ENCODE measurements at places on chromosomes 7 and 10.

DNA sequence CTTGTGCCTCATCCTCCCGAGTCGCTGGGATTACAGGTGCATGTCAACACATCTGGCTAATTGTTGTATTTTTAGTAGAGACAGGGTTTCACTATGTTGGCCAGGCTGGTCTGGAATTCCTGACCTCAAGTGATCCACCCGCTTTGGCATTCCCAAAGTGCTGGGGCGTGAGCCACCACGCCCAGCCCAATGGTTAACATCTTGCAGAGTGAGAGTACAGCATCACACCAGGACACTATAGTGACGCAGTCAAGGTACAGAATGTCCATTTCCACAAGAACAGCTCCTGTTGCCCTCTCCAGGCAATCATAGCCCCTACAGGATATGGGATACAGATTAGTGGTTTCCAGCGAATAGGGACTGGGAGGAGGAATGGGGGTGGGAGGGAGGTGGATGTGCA is 34.0 kb downstream of the MYO1G start:
- DNase-seq = no peak

DNA sequence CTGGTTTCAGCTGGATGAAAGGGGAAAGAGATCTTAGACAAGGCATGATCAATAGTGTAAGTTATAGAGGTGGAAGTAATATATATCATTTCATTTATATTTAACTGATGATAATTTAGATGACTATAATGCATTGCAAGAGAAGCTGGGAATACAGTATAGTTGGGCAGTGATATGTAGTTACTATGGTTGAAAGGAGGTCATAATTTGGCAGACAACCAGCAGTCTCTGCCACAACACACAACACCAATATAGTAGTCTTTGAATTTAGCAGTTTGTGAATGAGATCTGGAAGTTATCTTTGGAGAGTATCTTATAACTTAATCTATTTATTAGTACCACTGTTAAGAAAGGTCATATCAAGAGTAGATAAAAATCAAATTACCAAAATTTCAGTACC is 39.9 kb downstream of the TAX1BP1 start:
- no peak for DNase-seq

DNA sequence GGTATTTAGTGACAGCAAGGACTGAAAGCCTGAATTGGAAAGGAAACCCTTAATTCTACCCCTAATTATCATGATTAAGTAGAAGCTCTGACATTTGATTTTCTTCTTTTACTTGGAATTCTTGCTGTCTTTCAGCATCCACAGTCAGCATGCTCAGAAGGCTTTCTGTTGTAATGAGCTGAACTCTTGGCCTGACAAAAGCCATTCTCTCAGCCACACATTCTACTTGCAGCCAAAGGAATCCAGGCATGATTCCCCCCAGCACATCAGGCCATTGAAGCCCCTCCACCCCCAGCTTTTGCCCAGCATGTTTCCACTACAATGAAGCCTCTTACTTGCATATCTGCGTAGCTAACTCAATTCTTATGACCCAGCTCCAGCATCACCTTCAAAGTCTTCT is 94.3 kb upstream of the FRMD4A start:
- DNase-seq = no peak

DNA sequence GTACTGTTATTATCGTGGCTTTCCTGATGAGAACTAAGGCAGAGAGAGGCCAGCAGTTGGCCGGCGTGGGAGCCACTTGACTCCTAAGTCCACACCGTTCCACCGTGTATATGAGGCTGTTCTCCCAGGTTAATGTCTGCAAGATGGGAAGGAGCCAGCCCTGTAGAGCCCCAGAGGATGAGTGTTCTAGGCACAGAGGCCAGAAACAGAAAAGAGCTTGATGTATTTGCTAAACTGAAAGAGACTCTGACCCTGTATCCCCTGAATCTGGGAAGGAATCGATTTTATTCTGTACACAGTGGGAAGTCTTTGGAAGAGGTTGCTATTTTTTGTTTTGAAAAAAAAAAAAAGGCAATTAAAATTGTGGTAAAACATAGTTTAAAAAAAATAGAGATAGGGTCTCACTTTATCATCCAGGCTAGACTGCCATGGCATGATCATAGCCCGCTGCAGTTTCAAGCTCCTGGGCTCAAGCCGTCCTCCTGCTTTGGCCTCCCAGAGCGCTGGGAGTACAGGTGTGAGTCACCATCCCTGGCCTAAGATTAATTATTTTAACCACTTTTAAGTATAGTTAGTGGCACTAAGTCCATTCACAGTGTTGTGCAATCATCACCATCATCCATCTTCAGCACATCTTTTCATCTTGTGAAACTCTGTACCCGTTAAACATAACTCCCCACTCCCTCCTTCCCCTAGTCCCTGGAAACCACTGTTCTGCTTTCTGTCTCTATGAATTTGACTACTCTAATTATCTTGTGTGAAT is 348.8 kb downstream of the SDK1 start:
- DNase-seq = no peak

DNA sequence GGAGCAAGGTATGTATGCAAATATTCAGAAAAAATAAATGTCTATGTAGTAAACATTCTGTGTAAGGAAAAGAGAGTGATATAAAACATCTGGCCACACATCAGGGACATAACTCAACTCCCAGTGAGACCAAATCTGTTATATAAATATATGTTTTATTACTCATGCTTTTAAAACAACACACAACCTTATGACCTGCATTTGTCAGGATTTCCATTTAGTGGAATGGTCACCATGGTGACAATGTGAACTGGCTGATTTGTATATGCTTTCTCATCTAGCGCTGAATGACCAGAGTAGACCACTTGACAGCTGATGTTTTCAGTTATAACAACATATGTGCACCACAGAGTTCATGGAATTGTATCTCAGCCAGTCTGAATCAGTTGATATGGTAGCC is 551.7 kb downstream of the HTR7 start:
- no peak for DNase-seq

- no peak for DNase-seq
These were observed 98.2 kb downstream of the UNCX start for GRCh38 chr7:1330801-1331425.

- DNase-seq = no peak
These were observed 473.7 kb upstream of the PODXL start for GRCh38 chr7:132030086-132030568.

- no peak for DNase-seq
These were observed 164.0 kb downstream of the SDK1 start for GRCh38 chr7:3464900-3465622.

GRCh38 chr10:125144693-125145623 is 15.4 kb downstream of the CTBP2 start:
- DNase-seq = no peak

- no peak for DNase-seq
These were observed 18.8 kb downstream of the ZNF282 start for GRCh38 chr7:149214020-149214720.

DNA sequence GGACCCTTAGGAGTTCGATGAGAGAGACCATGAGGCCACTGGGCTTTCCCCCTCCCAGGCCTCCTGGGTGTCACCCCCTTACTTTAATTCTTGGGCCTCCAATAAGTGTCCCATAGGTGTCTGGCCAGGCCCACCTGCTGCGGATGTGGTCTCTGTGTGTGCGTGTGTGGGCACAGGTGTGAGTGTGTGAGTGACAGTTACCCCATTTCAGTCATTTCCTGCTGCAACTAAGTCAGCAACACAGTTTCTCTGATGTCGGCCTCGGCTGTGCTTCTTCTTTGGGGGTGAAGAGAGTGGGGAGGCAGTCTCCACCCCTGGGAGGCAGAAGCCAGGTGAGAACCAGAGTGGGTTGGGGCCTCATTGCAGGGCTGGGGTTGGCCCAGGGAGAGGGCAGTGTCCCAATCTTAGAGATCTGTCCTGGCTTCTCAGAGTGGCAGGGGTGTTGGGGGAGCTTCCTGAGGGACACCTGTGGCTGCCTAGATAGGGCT is 1.5 kb downstream of the PVRIG start:
- peak; percentile 66 for DNase-seq

DNA sequence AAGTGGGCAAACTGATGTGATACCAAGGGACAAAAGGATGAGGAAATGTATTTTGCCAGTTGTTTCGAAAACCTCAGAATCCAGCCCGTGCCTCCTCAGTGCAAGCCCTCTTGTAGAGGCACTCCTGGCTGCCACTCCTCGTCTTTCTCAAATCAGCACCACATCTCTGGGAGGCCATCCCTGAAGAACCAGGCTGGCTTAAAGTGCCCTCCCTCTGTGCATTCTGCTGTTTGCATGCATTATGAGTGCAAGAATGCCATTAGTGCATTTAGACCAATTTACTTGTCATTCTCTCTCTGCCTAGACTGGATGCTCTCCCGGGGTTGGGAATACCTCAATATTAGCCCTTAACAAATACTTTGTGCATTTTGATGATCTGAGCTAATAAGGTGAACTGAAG is 19.9 kb upstream of the FAM180A start:
- DNase-seq = no peak

DNA sequence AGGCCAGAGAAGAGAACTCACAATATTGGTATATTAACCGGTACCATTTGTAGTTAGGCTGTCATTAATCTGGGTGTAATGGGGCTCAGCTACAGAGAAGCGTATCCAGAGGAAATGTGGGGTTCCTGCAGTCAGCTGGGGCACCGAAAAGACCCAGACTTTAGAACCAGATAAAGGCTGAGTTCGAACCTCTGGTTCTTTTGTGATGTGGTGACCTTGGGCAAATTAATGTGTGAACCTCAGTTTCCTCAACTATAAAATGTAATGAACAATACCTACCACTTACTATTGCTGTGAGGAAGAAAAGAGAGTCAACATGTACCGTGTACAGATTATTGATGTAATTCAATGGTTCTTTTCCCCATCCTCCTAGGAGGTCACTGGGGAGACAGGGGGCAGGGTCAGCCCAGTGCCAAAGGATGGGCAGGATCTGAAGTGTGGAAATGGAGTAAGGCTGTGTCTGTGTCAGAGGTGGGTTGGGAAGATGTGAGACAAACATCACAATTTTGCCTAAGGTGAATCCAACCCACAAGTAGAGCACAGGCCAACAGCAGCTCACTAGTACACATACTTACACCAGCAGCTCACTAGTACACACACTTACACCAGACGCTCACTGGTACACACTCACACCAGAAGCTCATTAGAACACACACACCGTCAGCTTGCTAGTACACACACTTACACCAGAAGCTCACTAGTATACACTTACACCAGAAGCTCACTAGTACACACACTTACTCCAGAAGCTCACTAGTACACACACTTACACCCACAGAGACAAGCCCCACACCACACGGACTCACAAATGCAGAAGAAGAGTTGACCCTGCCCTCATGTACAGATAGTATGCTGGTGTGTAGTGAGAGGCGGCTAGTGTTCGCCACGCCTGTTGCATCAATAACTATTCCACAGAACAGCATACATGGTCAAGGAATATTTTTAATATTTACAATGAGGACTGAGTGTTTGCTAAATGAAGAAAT is 28.0 kb downstream of the PRSS2 start:
- DNase-seq = no peak

GRCh38 chr7:17234030-17234397 is 64.4 kb upstream of the AHR start:
- DNase-seq = no peak

DNA sequence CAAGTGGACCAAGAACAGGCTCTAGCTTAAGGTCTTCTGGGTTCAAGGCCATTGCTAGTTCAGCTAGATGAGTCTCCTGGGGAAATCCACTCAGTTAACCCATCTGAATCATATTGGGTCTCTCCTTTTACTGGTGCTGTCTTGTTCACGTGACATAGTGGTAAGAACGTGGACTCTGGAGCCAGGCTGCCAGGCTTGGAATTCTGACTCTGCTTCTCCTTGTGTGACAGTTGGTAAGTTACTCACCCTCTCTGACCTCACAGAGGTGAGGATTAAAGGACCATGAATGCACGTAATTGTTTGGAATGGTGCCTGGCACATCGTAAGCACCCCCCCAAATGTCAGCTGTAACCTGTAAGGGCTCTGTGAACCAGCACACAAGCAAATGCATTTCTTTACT is 9.7 kb upstream of the CALU start:
- no peak for DNase-seq

GRCh38 chr7:114930107-114930661 is 8.3 kb downstream of the MDFIC start:
- DNase-seq = no peak

- DNase-seq = peak; percentile 1
These were observed 20.6 kb downstream of the HYAL4 start for GRCh38 chr7:123865517-123866117.

DNA sequence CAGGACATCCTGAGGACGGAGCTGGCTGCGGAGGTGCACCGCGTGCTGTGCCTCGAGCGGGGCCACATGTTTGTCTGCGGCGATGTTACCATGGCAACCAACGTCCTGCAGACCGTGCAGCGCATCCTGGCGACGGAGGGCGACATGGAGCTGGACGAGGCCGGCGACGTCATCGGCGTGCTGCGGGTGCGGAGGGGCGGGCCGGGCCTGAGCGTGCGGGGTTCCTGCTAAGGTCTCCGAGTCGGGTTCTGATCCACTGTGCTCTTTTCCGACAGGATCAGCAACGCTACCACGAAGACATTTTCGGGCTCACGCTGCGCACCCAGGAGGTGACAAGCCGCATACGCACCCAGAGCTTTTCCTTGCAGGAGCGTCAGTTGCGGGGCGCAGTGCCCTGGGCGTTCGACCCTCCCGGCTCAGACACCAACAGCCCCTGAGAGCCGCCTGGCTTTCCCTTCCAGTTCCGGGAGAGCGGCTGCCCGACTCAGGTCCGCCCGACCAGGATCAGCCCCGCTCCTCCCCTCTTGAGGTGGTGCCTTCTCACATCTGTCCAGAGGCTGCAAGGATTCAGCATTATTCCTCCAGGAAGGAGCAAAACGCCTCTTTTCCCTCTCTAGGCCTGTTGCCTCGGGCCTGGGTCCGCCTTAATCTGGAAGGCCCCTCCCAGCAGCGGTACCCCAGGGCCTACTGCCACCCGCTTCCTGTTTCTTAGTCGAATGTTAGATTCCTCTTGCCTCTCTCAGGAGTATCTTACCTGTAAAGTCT is 10.4 kb downstream of the ATG9B start:
- DNase-seq = peak; percentile 63

- DNase-seq = peak; percentile 78
These were observed 49.7 kb downstream of the DNAJC12 start for GRCh38 chr10:67788028-67788886.

DNA sequence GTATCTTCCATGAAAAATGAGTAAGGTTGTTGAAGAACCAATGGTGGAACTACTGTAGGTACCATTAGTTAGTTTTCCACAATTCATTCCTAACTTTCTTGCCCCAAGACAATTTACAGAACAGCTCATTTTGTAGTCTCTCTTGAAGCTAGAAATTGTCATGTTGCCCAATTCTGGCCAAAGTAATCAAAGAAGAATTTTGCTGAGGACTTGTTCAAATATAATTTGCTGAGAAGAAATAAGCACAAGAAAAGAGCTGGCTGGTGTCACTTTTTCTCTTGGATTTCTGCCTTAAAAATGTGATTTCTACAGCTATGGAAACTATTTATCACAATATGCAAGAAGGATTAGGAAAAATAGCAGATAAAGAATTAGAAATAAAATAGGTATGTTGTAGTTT is 199.2 kb upstream of the SEMA3A start:
- DNase-seq = no peak

DNA sequence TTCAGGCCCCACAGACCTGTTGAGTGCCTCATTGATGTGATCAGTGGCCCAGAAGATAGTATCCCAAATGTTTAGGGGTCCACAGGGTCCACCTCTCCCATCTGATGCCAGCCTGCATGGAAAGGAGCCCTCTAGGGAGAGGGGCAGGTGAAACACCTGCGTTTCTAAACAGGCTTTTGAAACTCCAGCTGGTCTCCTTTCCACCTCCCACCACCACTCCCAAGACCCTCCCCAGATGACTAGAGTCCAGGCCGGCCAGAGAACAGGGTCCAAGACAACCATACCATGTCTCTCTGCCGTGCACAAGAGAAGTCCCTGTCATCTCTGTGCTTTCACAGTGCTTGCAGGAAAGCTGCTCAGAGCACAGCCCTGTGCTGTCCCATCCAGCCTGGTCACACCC is 105.0 kb upstream of the NANOS1 start:
- no peak for DNase-seq

- DNase-seq = no peak
These were observed 309.8 kb downstream of the PARD3 start for GRCh38 chr10:34505338-34505737.
